LNCaP clone FGC (cell line): ENCODE measurements at places on chromosomes 5 and 9.

DNA sequence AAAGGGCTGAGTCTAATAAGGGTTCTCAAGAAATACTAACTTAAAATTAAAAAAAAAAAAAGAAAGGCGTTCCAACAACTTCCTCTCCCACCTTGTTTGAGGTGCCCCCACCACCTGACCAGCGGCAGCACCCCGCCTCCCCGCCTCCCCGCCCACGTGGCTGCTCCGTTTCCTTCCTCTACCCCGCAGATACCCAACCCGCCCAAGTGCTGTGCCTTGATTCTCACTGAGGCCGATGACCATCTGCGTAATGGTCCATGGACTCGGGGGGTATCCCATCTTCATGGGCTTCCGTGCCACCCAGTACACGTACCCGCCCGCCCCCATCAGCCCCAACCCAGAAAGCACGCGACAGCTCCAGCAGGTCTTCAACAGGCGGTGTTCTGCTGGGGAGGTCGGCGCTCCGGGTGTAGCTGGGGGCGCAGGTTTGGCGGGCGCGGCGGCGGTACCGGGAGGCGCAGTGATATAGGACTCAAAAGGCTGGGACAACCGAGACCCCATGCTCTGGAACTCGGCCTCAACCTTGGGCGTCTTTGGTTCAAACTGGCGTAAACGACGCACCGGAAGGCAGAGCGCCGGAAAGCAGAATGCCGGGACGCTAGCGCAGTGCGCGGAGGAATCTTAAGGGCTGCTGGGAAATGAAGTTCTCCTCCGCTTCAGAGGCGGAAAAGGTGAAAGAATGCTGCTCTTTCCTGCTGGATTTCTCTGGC is at the start of gene DMAC1:
Gene DMAC1, minus strand, starts transcription at position 545 of the 710 bp plus-strand sequence. Its CDS starts 44 bp downstream, at position 501.
- DNase-seq = peak; percentile 70

GRCh38 chr9:126166291-126166690 is 160.3 kb upstream of the MVB12B start:
- no peak for DNase-seq

DNA sequence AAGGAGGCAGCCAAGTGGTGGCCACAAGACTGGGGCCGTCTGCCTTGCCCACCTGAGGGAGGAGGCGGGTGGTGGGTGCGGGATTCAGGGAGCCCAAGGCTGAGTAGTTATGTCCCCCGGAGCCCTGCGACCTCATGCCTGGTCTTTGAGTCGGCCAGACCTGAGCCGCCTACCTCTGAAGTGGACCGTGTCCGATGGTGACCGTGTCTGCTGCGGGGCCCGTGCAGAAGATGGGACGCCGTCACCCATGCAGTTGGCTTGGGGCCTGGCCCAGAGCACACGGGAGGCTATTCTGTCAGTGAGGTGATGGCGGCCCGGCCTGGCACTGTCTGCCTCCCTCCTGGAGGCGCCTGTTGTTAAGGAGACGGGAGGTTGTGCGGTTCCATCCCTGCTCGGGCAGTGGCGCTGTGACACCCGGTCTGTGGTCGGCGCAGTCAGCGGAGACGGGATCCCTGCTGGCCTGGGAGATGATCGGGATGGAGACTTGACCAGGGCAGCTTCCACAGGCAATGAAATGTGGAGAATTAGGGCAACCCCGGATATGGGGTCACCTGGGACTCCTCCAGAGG is 62.5 kb upstream of the FCN2 start:
- DNase-seq = no peak

DNA sequence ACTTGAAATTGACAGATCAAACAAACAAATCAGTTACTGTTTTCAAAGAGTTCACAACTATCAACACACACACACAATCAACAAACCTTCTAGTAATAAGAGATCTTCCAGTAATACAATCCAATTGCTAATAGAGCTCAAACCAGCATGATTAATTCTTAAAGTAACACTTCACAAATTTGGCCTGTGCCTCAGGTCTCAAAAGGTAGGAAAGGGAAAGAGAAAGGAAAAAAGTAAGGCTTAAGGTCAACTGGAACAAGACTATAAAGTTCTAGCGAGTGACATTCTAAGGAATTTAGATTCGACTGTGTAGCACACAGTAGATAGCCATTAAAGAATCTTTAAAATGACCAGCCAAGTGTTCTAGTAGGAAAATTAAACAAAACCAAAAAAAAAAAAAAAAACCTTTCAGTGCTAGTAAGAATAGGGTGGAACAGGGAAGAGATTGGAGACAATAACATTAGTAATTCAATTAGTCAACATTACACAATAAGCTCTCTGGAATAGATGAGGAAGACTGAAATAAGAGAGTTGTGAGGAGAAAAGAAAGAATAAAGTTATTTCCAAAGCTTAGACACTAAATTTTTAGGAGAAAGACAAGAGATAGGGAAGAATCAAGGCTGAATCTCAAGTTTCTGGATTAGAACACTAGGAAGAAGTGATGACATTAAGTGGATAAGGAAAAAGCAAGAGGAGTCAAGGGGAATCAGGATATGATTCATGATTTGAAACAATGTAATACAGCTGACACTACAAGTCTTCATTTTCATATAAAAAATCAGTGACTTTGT is 86.1 kb downstream of the FBXL17 start:
- DNase-seq = no peak

GRCh38 chr5:71894091-71894490 is 175.0 kb downstream of the CARTPT start:
- no peak for DNase-seq

DNA sequence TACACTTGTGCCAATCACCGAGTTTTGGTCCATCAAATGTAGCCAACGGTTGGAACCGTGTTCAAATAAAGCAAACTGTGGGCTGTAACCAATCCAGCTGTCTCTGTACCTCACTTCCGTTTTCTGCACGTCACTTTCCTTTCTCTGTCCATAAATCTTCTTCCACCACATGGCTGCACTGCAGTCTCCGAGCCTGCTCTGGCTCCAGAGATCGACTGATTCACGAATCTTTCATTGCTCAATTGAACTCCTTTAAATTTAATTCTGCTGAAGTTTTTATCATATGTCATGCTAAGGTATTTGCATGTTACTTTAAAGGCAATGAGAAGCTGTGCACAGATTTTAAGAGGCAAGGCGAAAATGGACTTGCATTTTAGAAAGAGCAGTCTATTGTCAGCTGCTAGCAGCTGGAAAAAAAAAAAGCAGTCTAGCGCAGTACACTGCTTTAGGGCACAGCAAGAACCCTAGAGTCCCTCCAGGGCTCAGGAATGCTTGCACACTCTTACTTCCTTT is 13.2 kb downstream of the TTC39B start:
- DNase-seq = no peak

DNA sequence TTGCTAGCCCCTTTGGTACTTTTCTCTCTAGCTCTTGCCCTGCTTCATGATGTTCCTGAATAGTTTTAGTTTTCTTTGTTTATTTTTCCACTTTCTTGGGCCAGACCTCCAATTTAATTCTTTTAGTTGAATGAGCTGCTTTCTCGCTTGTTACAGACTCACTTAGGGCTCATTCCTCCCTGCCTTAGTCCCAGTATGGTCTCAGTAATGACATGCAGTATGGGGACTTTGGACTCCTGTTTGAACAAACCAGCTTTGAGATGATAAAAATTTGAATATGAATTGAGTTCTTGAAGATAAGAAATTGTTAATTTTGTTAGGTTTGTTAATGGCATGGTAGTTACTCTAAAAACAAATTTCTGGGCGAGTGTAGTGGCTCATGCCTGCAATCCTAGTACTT is 284.8 kb upstream of the DMRT1 start:
- DNase-seq = no peak

DNA sequence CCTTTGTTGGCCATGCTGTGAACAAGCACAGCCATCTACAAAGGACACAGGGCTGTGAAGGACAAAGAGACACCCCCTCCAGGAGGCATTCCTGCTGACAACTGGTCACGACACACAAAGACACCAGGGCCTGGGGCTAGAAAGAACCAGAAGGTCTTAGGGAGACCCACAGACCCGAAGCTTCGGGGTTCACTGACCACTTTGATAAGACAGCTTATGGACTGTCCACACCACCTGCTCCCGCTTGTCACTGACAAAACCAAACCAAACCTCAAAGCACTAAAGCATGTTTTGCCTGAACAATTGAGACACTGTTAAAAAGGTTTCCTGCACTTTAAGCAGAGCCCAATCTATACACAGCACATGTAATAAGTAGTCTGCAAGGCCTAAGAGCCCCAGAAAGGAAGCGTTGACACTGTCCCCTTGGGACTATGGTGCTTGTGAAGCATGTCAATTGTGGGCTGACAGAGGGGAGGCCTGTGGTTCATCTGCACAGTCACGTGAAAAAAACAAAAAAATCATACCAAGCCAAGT is 185.0 kb downstream of the GAPVD1 start:
- DNase-seq = no peak

DNA sequence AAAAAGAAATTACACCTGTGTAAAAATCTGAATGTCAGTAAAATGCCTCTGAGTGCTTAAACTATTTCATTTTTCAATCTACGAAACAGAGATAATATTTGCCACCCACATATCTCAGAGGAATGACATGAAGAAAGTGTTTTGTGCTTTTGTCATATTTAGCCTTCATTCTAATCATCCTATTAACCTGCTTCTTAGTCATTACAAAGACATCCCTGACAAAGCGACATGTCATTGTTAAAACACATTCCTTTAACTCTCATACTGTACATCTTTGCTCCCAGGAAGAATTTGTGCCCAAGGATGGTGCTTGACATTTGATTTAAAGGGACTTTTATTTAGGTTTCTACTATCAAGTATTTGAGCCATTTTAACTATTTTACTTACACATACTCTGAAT is 275.9 kb downstream of the DMRTA1 start:
- no peak for DNase-seq

- DNase-seq = no peak
Measured at GRCh38 chr9:136024696-136025316, 63.6 kb upstream of the UBAC1 start.

DNA sequence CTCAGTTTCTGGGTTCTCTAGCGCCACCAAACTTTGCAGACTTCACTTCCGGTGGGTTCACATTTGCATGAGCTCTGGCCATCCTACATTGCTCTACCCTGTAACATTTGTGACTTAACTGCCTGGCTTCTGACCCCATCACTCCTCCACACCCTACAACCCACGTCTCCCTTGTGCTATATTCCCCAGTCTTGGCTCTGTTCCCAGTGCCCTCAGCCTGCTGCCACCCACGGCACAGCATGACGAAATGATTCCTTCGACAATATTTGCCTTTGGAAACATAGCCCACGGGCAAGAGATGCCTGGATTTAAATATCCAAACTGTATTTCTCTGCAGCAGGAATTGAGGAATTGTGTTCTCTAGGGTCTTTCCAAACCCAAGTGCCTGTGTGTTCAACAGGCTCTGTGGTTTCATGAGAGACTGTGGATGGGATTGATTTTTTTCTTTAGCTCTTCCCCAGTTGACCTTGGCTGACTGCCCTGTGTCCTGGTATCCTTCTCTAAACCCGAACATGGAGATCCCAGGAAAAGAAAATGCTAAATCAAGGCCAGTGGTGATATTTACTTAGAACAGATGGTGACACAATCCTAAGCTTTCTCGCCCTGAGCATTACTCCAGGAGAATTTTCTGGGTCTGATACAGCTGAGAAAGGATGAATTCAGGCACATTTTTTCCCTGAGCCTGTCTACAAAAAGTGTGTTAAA is 44.4 kb upstream of the GRIA1 start:
- no peak for DNase-seq

DNA sequence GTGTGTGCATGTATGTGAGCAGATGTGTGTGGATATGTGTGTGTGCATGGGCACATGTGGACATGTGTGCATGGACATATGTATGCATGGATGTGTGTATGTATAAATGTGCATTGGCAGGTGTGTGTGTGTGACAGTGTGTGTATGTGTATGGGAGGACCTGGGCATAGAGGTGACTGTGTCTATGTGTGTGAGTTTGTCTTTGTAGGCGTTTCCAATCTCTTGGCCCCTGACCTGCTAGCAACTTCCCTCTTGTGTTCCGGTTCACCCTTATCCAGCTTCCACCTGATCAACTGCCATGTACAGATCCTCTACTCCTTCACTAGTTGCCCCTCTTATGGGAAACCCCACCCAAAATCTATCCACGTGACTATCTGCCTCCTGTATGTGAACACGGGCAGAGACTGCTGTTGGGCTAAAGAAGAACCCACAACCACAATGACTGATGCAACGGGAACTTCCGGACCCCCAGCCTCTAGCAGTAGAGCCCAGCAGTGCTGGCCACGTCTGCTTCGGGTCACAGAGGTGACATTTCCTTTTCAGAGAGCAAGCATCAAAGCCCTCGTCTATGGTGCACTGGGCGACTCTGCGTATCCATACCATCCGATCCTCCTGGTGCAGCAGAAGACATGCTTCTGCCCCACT is 24.9 kb upstream of the GADD45G start:
- DNase-seq = no peak

DNA sequence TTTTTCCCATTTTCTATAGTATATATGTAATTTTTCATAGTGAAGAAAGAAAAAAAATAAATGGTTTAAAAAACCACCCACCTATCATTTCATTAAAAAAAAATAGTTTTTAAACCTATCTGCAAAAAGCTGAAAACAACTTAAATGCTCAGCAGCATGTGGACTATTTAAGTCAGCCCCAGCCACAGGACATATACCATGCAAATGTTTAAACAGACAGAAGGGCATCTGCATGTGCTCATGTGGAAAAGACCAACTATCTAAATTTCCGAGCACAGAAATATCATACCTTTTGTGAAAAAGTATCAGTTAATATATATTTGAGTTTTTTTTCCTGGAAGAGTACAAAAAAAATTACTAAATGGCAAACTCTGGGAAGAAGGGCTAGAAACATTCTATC is 143.4 kb downstream of the EPB41L4A start:
- DNase-seq = no peak

- DNase-seq = no peak
Measured at GRCh38 chr9:81562231-81563019, 126.9 kb downstream of the TLE1 start.

DNA sequence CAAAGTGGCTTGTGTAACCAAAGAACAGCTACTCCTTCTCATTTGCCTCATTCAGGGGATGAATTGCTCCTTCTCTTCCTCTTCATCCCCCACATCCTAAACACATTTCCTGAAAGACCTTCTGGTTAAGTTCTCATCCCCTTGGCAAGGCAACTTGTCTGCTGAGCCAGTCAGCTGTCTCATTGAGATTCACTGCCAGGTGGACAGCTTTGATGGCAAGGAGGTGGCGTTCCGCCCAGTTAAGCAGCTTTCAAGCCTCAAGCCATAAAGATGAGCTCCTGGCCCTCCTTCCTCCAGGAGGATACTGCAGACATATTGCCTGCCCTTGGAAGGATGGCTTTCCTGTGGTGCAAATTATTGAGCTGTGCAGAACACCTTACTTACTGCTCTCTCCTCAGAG is 448.6 kb upstream of the MPDZ start:
- DNase-seq = peak; percentile 78

GRCh38 chr5:66892716-66893115 is 296.5 kb downstream of the MAST4 start:
- DNase-seq = no peak

- no peak for DNase-seq
Measured at GRCh38 chr5:148776780-148777179, 49.6 kb upstream of the ADRB2 start.
